ENCODE measurements at places on chromosomes 1 and 21. TPM values are rescaled to one million over a fixed set of nuclear protein-coding genes. Genes with fewer than 3 reads are reported as not detected.

The ZNF648 gene
- total RNA-seq: not detected

- no peak overlapping the region for H3K27ac ChIP-seq
- H3K4me1 ChIP-seq: peaks cover 18% of the 10 kb centered on the region
- H3K36me3 ChIP-seq: peaks cover 68% of the 10 kb centered on the region
- no peaks in the 10 kb centered on the region for H3K27me3 ChIP-seq
- DNase-seq: no peak
Observed at GRCh38 chr1:7964476-7964875, 3.0 kb downstream of the PARK7 start.

DNA sequence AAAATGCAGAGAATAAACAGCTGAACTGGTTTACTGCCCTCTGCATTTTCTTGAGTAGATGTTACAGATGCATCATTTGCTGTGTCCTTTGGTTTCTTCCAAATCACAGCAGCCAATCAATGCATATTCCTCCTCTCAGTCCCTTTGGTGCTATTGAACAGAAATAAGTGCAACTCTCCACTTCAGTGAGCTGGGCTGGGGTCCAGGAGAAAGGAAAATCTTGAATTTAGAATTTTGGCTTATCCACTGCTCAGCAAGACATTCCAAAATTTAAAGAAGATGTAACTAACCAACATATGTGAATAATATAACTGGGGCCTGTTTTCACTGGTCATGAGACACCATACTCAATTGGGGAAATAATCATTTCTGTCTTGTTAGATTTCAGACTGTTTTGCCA is 39.2 kb downstream of the PRMT6 start:
- H3K4me1 ChIP-seq: no peaks in the 10 kb centered on the region
- DNase-seq: no peak
- H3K27ac ChIP-seq: no peak overlapping the region
- no peaks in the 10 kb centered on the region for H3K27me3 ChIP-seq
- peaks cover 6% of the 10 kb centered on the region for H3K36me3 ChIP-seq
- H3K4me3 ChIP-seq: no peak overlapping the region

DNA sequence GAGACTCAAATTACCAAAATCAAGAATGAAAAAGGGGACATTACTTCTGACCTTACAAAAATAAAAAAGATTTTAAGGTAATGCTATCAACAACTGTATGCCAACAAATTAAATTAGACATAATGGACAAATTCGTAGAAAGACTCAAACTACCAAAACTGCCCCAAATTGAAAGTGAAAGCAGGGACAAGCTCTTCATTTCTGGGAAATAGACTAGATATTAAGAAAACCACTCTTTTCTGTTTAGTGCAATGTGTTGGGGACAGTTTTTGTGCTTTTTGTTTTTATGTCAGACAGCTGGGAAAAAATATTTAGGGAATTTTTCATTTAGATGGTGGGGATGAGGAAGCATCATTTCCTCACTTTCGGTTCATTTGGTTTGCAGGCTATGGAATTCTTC is 4.9 kb upstream of the GBP1 start:
- no peaks in the 10 kb centered on the region for H3K27me3 ChIP-seq
- DNase-seq: no peak
- H3K36me3 ChIP-seq: no peaks in the 10 kb centered on the region
- no peak overlapping the region for H3K4me3 ChIP-seq
- no peak overlapping the region for H3K27ac ChIP-seq
- no peaks in the 10 kb centered on the region for H3K4me1 ChIP-seq

DNA sequence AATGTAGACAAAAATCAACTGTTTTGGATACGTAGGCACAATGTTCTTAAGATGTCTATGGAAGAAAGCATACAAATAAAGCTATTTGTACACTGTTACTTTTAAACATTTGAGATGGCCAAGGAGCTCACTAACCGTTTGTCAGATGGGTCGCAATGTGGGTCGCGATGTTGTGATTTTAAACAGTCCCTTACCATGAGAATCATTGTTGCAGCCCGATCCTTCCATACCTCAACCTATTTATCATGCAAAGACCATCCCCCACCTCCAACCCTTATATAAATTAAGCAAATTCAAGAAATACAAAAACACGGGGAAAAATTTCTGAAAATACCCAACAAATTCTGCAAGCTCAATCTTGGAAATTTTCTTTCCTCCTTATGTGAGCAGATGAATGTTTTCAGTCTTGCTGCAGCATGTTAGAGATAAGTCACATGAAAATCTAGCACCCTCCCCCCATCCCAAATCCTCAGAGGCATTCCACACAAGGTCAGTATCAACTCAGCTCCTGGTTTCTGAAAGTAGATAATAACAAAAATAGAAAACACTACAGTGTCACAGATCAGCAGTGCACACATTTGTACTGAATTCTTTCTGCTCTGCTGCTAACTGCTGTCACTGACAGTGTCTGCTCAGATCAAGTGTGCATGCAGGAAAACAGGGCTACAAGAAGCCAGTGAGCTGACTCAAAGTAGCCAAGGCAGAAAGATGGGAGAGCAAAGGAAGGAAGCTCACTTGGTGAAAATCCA is 92.9 kb upstream of the TTC39A start:
- H3K27ac ChIP-seq: no peak overlapping the region
- no peak for DNase-seq
- H3K36me3 ChIP-seq: peaks cover 43% of the 10 kb centered on the region
- peaks cover 6% of the 10 kb centered on the region for H3K4me1 ChIP-seq

DNA sequence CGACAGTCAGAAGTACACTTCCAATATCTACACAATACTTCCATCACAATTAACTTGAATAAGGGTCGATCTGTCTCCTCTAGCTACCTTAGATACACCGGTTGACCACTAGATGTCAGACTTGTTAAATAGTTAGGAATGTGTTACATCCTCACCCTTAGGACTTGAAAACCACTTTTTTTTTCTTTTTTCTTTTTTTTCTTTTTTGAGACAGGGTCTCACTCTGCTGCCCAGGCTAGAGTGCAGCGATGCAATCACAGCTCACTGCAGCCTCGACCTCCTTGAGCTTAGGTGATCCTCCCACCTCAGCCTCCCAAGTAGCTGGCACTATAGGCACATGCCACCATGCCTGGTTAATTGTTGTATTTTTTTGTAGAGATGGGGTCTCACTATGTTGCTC is 120.4 kb upstream of the GREM2 start:
- no peak overlapping the region for H3K27ac ChIP-seq
- no peaks in the 10 kb centered on the region for H3K27me3 ChIP-seq
- H3K36me3 ChIP-seq: no peaks in the 10 kb centered on the region

GRCh38 chr1:11797525-11798216 is 8.1 kb downstream of the MTHFR start:
- DNase-seq: no peak
- H3K27ac ChIP-seq: no peak overlapping the region
- peaks cover 42% of the 10 kb centered on the region for H3K36me3 ChIP-seq
- H3K27me3 ChIP-seq: no peaks in the 10 kb centered on the region
- H3K4me1 ChIP-seq: peaks cover 3% of the 10 kb centered on the region
- no peak overlapping the region for H3K4me3 ChIP-seq

DNA sequence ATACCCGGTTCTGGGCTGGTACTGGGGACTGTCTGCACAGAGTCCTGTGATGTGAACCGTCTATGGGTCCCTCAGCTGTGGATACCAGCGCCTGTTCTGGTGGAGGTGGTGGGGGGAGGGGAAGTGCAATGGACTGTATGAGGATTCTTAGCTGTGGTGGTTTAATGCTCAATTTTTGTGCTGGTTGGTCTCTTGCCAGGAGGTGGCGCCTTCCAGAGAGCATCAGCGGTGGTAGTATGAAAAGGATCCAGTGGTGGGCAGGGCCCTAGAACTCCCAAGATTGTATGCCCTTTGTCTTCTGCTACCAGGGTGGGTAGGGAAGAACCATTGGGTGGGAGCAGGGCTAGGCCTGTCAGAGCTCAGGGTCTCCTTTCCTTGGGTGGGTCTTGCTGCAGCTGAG is 89.4 kb upstream of the B3GALT2 start:
- no peaks in the 10 kb centered on the region for H3K27me3 ChIP-seq
- no peak for DNase-seq
- H3K36me3 ChIP-seq: peaks cover 20% of the 10 kb centered on the region
- H3K4me3 ChIP-seq: no peak overlapping the region
- no peak overlapping the region for H3K27ac ChIP-seq
- H3K4me1 ChIP-seq: peaks cover 7% of the 10 kb centered on the region
